Activated T-helper 17 cell treated with anti-CD3 and anti-CD28 coated beads, Interleukin-2, amount 50 U/mL, for 72 hours (primary cell): ENCODE measurements at places on chromosomes 7 and 10. TPM values are rescaled to one million over a fixed set of nuclear protein-coding genes. Genes with fewer than 3 reads are reported as not detected.

SLC16A12 gene
- total RNA-seq, result not detected

DNA sequence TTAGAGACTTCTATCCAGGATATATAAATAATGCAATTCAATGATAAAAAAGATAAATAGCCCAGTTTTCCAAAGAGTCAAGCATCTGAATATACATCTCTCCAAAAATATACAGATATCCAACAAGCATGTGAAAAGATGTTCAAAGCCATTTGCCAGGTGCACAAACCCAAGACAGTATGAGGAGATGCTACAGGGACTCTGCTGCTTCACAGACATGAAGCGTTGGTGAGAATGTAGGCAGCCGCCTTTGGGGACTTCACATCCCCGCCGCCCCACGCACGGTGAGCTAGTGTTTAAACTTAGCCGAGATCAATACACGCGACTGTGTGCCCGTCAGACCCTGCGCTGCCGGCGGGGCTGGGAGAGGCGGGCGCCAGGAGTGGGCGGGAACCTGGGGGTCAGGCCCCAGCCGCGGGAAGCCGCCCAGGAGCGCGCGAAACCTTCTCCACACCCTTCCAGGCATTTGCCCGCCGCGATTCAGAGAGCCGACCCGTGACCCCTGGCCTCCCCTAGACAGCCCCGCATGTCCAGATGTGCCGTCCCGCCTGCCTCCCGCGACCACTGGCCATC, 927 bp upstream of the ALOX5 start:
- ATAC-seq, result peak; percentile 70

MUC3A gene
- total RNA-seq, result 0.11 TPM

- ATAC-seq, result no peak
These were observed 141.7 kb upstream of the SEMA3A start for GRCh38 chr7:84336303-84336702.

GRCh38 chr7:37570145-37570544, 113.4 kb upstream of the GPR141 start:
- ATAC-seq, result no peak

- no peak for ATAC-seq
These were observed 208.5 kb downstream of the EBF3 start for GRCh38 chr10:129755621-129756020.

DNA sequence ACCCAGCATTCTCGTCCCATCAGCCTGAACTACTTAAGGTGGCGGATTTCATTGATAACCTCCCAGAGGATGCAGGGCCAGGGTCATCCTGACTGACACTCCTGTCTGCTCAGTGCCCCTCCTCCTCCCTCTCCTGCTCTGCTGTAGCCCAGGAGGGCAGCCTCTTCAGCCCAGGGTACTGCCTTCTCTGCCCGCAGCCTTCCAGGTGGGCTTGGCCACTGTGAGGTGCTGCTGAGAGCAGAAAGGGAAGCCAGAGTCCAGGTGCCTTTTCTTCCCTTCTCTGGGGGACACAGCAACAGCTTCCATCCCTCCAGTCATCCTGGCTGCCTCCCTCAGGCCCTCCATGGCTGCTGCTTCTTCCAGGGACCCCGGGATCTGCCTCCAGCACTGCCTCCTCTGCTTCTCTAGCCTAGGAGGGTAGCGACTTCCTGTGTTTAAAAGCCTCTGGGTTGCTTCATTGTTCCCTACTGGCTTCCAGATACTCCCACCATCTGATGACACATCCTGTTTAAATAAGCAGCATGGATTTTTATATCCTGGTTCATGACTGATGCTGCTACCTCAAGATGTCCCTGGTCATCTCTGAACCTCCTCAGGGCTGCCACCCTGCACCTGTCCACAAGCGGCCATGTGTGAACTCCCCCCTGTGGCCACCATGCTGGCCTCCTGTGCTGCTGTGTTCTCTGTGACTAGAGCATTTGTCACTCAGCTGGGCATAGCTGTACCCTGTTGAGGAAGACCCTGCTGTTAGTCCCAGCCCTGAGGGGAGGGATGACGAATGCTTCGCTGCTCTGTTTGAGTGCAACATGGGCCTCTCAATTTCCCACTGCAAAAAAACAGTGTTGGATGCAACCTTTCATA, 55.8 kb downstream of the AKR1C4 start:
- no peak for ATAC-seq

DNA sequence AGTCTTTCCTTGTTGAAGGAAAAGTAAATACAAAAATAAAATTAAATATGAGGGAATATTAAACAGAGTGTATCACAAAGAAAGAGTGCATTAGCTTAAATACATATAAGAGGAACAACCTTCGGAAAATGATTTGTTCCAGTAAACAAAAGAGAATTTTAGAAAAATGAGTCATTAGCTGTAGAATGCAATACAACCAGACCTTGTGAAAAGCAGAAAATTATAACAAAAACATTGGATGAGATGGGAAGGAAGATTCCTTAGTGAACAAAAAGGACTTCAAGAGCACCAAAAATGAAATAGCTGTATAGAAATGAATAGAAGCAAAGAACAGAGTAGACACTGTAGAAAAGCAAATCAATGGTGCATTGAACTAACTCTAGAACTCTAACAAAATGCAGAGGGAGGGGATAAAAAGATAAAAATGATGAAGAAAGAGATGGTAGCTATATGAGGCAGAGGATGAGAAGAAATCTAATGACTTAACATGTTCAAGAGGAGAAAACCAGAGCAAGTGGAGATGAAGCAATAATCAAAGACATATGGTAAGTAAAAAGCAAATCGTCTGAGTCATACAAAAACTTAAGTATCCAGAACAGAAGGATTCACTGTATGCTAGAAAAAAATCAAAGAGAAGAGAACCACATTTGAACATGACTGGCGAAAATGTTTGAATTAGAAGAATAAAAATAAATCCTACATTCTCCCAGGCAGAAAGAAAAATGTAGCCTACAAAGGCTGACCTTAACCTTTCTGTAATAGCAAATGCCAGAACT, 190.5 kb downstream of the TMEM26 start:
- no peak for ATAC-seq

DNA sequence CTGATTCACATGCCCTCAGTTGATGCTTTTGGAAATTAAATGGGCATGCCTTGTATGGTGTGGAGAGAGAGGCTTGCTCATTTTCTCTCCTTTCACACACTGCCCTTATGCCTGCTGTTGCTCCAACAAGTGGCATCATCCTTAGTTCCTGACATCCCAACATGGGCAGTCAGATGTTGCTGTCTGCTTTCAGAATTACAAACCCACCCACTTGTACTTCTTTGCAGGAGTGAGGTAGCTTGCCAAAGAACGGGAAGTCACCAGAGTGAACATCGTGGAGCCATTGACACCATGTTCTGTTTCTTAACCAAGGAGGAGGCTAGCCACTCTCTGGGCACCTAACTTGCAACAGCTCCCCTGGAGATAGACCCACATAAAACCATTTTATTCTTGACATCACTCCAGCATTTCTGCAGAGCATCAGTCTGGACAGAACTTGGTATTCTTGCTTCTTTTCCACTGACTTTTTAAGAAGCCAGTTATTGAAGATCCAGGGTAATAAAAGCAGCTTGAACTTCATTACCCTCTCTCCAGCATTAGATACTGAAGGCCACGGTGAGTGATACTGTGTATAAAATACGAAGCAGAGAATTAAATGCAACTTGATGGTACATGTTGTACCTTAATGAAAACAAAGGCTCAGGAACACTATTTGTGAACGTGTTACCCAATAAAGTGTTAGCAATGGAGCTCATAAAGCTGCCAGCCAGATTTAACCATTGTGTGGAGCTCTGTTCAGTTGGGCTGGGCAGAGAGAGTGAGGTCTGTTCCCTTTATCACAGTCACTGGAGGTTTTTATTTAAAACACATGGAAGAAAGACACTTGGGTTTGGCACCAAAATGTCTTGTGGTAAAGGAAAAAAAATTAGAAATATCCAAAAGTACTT, 195.8 kb upstream of the HABP2 start:
- ATAC-seq, result no peak

SFTPA2 gene
- not detected for total RNA-seq

GRCh38 chr7:151322906-151323305, 18.7 kb upstream of the NUB1 start:
- ATAC-seq, result no peak

PPP1R3A gene
- total RNA-seq, result not detected

DNA sequence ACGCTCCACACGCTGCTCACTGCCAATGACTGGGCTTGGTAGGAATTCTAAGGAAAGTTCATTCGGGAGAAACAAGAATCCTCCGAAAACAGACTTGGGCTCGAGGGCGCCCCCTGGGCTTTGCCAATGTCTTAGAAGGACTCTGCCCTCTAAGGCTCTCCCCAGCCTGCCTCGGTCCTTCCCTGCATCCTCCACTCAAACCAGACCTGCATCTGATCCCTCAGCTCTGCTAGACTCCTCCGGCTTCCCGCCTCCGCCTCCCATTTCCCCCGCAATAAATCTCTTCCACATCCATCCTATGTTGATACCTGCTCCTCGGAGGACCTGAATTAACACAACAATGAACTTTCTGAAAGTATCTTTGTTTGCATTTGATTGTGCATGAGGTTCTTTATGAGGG, 177.6 kb downstream of the PLPP4 start:
- ATAC-seq, result no peak

DNA sequence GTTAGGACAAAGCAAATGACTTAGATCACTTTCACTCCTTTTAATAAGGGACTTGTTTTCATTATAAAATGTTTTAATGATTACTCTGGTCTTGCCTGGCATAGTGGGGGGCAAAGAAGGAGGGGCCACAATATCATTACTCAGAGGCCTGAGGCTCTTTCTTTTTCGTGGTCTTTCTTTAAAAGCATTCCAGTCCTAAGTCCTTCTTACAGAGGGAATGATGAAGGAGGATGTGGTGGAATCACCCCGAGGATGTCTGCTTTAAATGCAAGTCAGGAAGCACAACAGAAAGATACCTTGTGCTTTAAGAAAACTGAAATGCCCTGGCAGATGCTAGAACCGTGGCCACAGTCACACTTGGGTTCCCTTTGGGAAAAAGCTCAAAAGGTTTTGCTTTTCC, 379.1 kb downstream of the INHBA start:
- no peak for ATAC-seq

DNA sequence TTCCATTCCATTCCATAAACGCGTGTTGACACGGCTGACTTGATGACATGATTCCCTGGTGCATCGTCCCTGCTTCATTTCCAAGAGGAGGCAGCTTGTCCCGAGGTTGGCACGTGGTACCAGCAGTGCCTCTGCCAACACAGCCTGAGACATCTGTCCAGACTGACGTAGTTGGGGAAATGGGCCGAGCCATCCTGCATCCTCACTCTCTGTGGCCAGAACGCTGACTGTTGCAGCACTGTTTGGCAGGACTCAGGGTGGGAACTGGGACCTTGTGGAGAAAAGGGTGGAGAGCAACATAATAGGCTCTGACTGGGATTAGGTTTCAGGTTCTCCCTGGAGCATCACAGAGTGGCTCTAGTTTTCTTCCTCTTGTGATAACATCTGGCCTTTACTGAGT, 118.6 kb upstream of the BTBD16 start:
- no peak for ATAC-seq

DNA sequence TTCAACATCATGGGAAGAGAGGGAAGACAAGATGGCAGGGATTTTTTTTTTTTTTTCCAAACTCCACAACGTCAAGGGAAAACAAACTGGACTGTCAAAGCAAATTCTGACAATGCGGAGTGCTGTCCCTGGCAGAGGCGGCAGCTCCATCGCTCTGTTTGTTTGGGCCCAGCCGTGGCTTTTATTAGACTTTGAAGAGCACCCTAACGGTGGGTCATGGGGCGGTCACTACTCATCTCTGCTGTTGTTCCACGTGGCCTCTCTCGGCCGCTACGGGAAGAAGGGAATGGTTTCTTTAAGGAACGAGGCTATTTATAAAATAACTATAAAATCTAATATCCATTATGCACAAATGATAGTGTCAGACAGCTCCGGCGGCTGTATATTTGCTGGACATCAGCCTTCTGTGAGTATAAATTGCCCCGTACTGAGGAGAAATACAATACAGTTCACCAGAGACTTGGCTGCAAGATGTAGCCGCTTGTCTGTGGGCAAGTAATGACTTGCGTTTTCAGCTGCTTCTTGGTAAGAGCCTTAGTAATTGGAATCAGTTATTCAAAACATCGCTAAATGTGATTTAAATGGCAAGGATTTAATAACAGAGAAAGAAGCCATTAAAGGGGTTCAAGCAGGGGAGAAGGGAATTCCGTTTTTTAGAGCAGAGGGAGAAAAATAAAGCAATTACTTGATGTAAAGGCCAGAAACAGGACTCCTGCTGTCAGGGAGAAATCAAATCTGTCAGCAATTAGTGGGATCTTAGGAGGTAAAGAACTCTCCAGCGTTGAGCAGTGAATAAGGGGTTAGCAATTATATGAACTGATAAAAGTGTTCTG, 61.7 kb upstream of the RAB11FIP2 start:
- ATAC-seq, result no peak

CPA2 gene
- 0.56 TPM for total RNA-seq

- ATAC-seq, result no peak
These were observed 102.3 kb upstream of the MTPN start for GRCh38 chr7:136079478-136079892.

VGF gene
- total RNA-seq, result 0.13 TPM

TAS2R5 gene
- total RNA-seq, result 1.1 TPM

GRCh38 chr10:93406364-93407145, 75.6 kb downstream of the MYOF start:
- no peak for ATAC-seq

- ATAC-seq, result peak; percentile 65
These were observed 18.5 kb downstream of the DDIT4 start for GRCh38 chr10:72292223-72292691.

- ATAC-seq, result no peak
These were observed 97.1 kb downstream of the AGMO start for GRCh38 chr7:15464667-15465121.

ADCYAP1R1 gene
- not detected for total RNA-seq

NRAP gene
- not detected for total RNA-seq

ELMO1 gene
- total RNA-seq, result 77.4 TPM

MEIG1 gene
- total RNA-seq, result not detected

- ATAC-seq, result peak; percentile 71
These were observed 102.8 kb upstream of the ZNF438 start for GRCh38 chr10:31134311-31134952.

- ATAC-seq, result no peak
These were observed 18.3 kb downstream of the STEAP1B start for GRCh38 chr7:22481726-22482125.
